M059J (cell line): ENCODE measurements at places on chromosomes 5 and 9. TPM values are rescaled to one million over a fixed set of nuclear protein-coding genes. Genes with fewer than 3 reads are reported as not detected.

PCDHGA8 gene
- total RNA-seq = 0.07 TPM in 1 of 2 replicates, not detected in the other

C5orf34 gene
- 12.6 and 15.5 TPM in 2 replicates for total RNA-seq

MAP1B gene
- 124 and 200 TPM in 2 replicates for total RNA-seq

PAEP gene
- total RNA-seq = not detected in 2 replicates

NFIL3 gene
- total RNA-seq = 15.4 and 20.6 TPM in 2 replicates

PCDHB10 gene
- 0.49 and 1.3 TPM in 2 replicates for total RNA-seq

PTBP3 gene
- 36.9 and 49.1 TPM in 2 replicates for total RNA-seq

C9orf153 gene
- not detected in 2 replicates for total RNA-seq

POU5F2 gene
- 0.02 TPM in 1 of 2 replicates, not detected in the other for total RNA-seq

BTNL8 gene
- total RNA-seq = not detected in 2 replicates

SIT1 gene
- total RNA-seq = not detected in 2 replicates

DMRT3 gene
- not detected in 2 replicates for total RNA-seq

GDNF gene
- 0.05 TPM in 1 of 2 replicates, not detected in the other for total RNA-seq

DBH gene
- total RNA-seq = not detected in 2 replicates

GMCL2 gene
- not detected in 2 replicates for total RNA-seq

ECSCR gene
- 1.5 and 2.4 TPM in 2 replicates for total RNA-seq

COL23A1 gene
- total RNA-seq = not detected in 2 replicates

ST8SIA4 gene
- total RNA-seq = 0.10 and 0.17 TPM in 2 replicates

CCL21 gene
- total RNA-seq = not detected in 2 replicates

SPATA24 gene
- 6.3 and 12.5 TPM in 2 replicates for total RNA-seq

CCDC171 gene
- 0.66 and 1.8 TPM in 2 replicates for total RNA-seq

ITK gene
- total RNA-seq = 0.10 TPM in 1 of 2 replicates, not detected in the other

GNG10 gene
- 139 and 156 TPM in 2 replicates for total RNA-seq

MFAP3 gene
- total RNA-seq = 47.9 and 75.6 TPM in 2 replicates

SPIN1 gene
- total RNA-seq = 117 and 149 TPM in 2 replicates

GPX3 gene
- 62.3 and 68.5 TPM in 2 replicates for total RNA-seq

MARVELD2 gene
- 4.1 and 5.7 TPM in 2 replicates for total RNA-seq

CCL27 gene
- total RNA-seq = not detected in 2 replicates

MAMDC2 gene
- total RNA-seq = 3.4 and 4.9 TPM in 2 replicates

PCDH1 gene
- total RNA-seq = 4.9 and 5.4 TPM in 2 replicates

ZCCHC10 gene
- total RNA-seq = 45.1 and 46.4 TPM in 2 replicates

IFNA13 gene
- not detected in 2 replicates for total RNA-seq

PHF24 gene
- total RNA-seq = not detected in 2 replicates

NIM1K gene
- total RNA-seq = 0.07 and 1.1 TPM in 2 replicates

FGF10 gene
- not detected in 2 replicates for total RNA-seq

TMEM161B gene
- total RNA-seq = 15.7 and 21.1 TPM in 2 replicates

LCNL1 gene
- not detected in 2 replicates for total RNA-seq

IFNA16 gene
- total RNA-seq = not detected in 2 replicates

CDKN2B gene
- total RNA-seq = 11.5 and 24.1 TPM in 2 replicates

OMD gene
- total RNA-seq = not detected in 2 replicates

GRM6 gene
- not detected in 2 replicates for total RNA-seq

FAM153A gene
- total RNA-seq = not detected in 2 replicates

PCDHA6 gene
- total RNA-seq = not detected in 2 replicates

FIBCD1 gene
- 12.7 and 36.2 TPM in 2 replicates for total RNA-seq

LIFR gene
- total RNA-seq = 8.9 and 10.8 TPM in 2 replicates

LCN10 gene
- not detected in 2 replicates for total RNA-seq

NR5A1 gene
- 0.02 TPM in 1 of 2 replicates, not detected in the other for total RNA-seq

NR2F1-AS1 gene
- total RNA-seq = 25.2 and 34.4 TPM in 2 replicates

TOR1B gene
- total RNA-seq = 68.5 and 74.6 TPM in 2 replicates

SHC3 gene
- 1.2 and 3.2 TPM in 2 replicates for total RNA-seq

TMEM171 gene
- 0.64 and 2.1 TPM in 2 replicates for total RNA-seq

SPINK6 gene
- total RNA-seq = not detected in 2 replicates

CARD9 gene
- total RNA-seq = 0.05 and 0.12 TPM in 2 replicates

TNFSF15 gene
- 0.10 and 0.15 TPM in 2 replicates for total RNA-seq

APBA1 gene
- total RNA-seq = 0.69 and 1.2 TPM in 2 replicates

KIF4B gene
- 0.07 and 0.10 TPM in 2 replicates for total RNA-seq

HACD4 gene
- total RNA-seq = 4.1 TPM in 2 replicates

CYLC2 gene
- not detected in 2 replicates for total RNA-seq
